ENCODE measurements at places on chromosomes 7 and 10. TPM values are rescaled to one million over a fixed set of nuclear protein-coding genes. Genes with fewer than 3 reads are reported as not detected.

The MXI1 gene
- 45.5 TPM for polyA plus RNA-seq

GRCh38 chr10:43444897-43445466, 8.1 kb downstream of the ZNF487 start:
- no peak for DNase-seq

DNA sequence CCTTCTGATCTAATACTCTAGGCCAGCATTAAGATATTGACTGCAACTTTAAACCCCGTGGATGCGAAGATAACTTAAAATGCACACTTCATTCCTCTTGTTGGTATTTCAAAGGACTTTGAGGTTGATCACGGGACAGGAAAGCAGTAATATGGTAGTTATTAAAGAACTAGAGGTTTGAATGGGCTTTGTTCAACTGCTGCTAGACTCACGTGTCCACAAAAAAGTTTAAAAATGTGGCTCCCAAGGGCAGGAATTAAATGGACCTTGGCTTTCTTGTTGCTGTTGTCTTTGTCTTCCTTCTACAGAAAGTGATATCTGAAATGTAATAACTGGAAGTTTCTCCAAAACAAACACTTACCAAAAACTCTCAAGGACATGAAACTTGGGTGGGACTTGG, 186.3 kb downstream of the XPNPEP1 start:
- no peak for DNase-seq

- no peak for DNase-seq
These were observed 362.7 kb upstream of the SHH start for GRCh38 chr7:156175003-156175402.

DNA sequence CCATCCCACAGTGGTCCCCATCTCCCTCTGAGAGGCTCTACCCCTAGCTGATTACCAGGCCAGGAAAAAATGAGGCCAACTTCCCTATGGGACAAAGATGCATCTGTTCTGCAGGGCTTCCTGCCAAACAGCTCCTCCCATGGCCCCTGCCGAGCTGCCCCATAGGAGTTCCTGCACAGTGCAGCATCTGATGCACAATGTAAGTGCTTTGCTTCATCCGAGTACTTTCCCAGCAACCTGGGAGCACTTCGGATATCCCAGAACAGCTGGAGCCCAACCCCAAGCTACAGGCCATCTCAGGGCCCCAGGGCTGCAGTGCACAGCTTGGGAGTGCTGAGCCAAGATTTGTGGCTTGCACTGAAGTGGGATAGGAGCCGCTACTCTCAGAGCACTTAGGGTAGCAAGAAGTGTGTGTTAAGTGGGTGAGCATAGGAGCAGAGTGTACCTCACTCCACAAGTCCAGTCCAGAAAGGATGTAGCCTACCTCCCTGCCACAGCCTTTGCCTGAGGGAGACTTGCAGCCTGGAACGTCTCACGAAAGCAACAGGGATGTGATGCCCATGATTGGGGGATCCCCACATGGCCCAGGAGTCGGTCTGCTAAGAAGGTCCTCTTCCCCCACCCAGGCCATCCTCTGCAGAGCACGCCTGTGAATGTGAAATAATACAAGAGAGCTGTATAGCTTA, 209.6 kb upstream of the VWC2 start:
- no peak for DNase-seq

Data from right renal cortex interstitium (tissue), 3 donors.